ENCODE measurements at places on chromosomes 5 and 9.

GRCh38 chr9:98642661-98643312, 65.9 kb downstream of the GABBR2 start:
- no peak for DNase-seq

DNA sequence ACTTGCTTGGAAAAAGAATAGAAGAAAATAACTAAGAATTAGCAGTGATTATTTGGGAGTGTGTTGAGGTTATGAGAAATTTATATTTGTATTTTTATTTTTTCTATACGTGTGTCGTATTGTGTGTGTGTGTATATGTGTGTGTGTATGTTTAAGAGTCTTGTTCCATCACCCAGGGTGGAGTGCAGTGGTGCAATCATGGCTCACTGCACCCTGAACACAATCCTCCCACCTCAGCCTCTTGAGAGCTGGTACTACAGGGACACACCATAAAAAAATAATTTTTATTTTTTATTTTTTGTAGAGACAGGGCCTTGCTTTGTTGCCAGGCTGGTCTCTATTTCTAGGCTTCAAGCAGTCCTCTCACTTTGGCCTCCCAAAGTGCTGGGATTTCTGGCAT, 643.8 kb downstream of the PDE4D start:
- DNase-seq = no peak

DNA sequence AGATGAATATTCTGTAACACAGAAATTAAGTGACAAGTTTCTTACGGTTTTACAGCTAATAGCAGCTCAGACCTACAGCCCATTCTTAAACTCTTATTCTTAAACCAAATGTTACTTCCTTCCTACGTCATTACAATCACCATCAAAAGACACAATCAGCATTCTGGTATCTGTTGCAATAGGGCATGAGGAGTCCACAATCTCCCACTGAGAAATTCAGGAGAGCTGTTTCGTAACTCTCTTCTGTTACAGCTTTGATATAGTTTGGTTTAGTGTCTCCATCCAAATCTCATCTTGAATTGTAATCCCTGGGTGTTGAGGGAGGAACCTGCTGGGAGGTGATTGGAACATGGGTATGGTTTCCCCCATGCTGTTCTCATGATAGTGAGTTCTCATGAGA, 163.4 kb downstream of the GAS1 start:
- no peak for DNase-seq

DNA sequence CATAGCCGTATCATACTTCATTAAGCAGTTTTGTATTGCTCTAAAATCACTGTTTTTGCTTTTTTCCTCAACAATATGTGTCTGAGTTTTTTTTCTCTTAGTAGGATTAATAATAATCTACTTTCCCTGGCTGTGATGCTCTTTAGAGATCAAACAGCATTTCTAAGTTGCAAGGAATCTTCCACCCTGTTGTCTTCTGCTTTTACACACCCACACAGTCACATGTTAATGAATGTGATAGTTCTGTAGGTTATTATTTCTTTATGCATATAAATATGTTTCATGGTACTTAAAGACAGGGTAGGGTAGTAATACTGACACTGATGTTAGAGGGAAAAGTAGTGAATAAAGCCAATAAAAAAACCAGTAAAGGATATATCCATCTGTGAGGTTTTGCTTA, 29.3 kb downstream of the SLC44A1 start:
- no peak for DNase-seq

- DNase-seq = no peak
Measured at GRCh38 chr5:1514027-1514818, 9.5 kb downstream of the LPCAT1 start.

- no peak for DNase-seq
Measured at GRCh38 chr9:123616707-123617106, 260.7 kb downstream of the CRB2 start.

- DNase-seq = no peak
Measured at GRCh38 chr5:76691467-76692273, 24.3 kb upstream of the F2R start.

DNA sequence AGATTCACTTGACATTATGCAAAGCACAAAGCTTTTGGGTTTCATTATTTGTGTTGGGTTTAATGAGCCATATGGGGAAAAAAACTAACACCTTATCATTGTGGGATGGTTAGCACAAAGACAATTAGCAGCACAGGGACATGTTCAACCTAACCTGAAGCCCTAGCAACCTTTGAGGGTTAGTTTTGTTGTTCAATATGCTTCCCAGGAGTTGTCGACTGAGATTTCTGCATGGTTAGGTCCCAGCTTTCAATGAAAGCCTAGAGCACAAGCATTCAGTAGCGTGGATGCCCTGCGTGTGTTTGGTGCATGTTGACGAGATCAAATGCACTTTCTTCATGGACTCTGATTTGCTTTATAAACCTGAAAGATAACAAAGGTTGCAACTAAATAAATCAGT, 565.2 kb upstream of the TLE4 start:
- no peak for DNase-seq

DNA sequence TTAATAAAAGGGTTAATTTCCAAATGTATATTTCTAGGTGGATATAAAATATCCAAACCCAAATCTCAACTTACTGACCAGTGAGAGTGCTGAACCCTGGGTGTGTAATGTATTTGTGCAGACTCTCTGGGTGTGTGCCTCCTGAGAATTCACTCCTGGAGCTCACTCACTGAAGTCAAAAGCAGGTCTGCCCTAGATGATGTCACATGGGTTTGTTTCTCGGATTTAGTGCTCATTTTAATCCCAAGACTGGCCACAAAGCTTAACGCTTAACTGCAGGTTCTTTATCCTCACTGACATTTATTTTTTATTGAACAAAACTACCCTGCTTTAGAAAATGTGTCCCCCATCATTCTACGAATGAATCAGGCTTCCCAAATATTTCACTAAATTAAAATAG, 179.4 kb downstream of the PPP2R2B start:
- DNase-seq = no peak

- DNase-seq = no peak
Measured at GRCh38 chr5:95800553-95800952, 22.0 kb downstream of the GLRX start.

Measured in hematopoietic multipotent progenitor cell treated with erythropoietin and hydrocortisone succinate and interleukin-3 and kit ligand, for 17 days (in vitro differentiated cells).